ENCODE measurements at places on chromosomes 16 and 17.

GRCh38 chr17:57296231-57296630, 39.9 kb downstream of the MSI2 start:
- no peak for DNase-seq

DNA sequence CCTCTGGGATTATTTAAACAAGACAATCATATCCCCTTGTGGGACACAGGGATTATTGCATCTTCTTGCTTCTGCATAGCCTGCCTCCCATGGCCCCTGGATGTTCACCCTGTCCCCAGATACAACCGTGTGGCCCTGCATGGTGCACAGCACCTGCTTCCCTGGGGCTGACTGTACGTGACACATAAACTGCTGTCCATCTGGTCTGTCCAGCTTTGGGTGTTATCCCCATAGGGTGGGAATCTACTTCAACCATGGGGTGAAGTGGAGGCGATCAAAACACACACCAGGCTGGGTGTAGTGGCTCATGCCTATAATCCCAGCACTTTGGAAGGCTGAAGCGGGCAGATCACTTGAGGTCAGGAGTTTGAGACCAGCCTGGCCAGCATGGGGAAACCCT, 138.8 kb downstream of the XYLT1 start:
- DNase-seq, result no peak

- DNase-seq, result no peak
Measured at GRCh38 chr16:57799600-57800199, 2.6 kb downstream of the KIFC3 start.

DNA sequence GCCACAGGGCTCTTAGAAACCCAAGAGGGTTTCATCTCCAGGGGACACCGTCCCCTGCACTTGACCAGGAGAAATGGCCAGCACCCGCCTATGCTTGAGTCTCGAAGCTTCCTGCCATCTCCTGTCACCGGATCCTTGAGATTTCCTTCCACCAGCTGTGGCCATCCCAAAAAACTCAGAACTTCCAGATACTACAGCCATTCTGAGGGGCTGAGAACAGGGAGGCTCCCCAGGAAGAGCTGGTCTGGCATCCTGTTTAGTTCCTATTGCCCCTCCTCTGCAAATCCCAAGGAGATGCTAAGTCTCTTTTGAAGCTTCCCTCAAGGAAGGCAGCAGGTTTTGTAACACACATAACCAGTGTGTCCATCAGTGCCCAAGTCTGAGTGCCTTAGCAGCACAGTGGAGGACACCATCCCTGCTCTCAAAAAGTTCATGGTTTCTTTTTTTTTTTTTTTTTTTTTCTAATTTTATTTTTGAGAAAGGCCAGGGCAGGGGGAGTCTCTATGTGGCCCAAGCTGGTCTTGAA, 2.0 kb downstream of the UBALD2 start:
- no peak for DNase-seq

- no peak for DNase-seq
Measured at GRCh38 chr17:60908324-60908723, 230.7 kb downstream of the BCAS3 start.

DNA sequence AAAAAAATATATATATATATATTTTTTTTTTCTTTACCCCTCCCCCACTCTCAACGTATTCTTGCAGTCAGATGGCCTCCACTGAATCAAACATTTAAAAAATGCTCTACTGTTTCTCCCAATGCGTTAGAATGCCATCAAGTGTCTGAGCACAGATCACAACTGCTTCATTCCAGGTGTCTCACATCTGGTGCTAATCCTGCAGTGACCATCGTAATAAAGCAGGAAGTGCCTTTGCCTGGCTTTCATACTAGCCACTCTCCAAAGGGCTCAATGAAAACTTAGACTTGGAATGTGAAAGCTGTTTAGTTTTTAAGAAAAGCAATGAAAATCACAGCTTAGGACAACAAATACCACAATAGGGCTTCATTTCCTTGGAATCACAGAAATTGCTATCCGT, 37.2 kb downstream of the SKAP1 start:
- DNase-seq, result no peak

- DNase-seq, result peak; percentile 79
Measured at GRCh38 chr17:72407336-72407909, 286.6 kb downstream of the SOX9 start.

DNA sequence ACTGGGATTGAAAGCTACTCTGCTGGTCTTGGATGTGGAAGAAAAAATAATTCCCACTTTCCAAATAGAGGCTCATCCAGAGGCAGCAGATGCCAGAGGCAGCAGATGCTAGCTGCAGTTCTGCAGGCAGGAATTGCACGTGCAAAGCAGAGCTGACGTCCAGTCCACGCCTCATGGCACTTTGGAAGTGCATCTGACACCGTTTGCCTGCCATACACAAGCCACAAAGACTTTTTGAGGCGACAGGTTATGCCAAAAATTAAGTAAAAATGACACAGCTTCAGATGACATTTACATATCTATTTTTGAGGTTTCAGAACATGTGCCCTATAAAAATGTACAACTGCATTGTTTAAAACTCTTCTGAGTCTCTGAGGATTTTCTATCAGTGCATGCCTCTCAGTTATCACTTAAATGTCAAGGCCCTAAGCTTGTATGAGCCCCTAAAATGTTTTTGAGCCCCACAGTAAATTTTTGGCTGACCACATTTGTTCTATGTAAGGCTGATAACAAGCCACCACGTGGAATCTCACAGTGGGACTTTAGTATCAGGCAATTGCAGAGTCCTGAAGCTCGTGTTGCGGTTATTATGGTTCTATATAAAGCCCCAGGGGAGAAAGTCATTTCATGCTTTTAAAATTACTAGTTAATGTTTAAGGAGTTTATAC, 239.2 kb downstream of the PRKCA start:
- no peak for DNase-seq

DNA sequence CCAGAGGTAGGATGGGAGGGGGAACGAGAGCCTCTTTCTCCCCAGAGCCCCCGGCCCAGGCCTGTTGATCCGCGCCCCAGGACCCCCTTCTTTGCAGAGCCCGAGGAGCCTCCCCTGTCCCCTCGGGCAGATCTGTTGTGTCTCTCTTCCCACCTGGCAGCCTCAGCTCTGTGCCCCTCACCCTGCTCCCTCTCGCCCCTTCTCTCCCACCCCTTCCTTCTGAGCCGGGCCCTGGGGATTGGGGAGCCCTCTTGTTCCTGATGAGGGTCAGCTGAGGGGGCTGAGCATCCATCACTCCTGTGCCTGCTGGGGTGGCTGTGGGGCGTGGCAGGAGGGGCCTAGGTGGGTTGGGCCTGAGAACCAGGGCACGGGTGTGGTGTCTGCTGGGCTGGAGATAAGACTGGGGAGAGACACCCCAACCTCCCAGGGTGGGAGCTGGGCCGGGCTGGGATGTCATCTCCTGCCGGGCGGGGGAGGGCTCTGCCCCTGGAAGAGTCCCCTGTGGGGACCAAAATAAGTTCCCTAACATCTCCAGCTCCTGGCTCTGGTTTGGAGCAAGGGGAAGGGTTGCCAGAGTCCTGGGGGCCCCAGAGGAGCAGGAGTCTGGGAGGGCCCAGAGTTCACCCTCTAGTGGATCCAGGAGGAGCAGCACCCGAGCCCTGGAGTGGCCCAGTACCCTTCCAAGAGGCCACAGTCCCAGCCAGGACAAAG, 65.4 kb downstream of the MRC2 start:
- DNase-seq, result no peak

DNA sequence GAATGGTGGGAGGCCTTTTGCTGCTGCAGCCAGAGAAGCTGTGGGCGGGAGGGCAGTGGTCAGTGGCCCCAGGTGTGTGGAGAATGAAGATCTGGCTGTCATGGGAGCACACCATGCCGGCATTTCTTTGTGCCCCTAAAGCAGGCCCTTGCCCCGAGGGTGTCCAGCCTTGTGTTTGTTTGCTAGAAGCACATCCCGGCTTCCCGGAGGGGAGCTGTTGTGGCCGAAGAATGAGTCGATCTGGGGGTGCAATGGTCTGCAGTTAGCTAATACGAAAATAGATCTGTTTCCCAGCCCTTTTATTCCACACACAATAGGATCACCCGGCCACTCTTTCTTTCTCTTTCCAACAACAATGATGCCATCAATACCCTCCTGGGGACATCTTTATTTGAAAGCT, 228.8 kb downstream of the CBLN1 start:
- DNase-seq, result no peak

DNA sequence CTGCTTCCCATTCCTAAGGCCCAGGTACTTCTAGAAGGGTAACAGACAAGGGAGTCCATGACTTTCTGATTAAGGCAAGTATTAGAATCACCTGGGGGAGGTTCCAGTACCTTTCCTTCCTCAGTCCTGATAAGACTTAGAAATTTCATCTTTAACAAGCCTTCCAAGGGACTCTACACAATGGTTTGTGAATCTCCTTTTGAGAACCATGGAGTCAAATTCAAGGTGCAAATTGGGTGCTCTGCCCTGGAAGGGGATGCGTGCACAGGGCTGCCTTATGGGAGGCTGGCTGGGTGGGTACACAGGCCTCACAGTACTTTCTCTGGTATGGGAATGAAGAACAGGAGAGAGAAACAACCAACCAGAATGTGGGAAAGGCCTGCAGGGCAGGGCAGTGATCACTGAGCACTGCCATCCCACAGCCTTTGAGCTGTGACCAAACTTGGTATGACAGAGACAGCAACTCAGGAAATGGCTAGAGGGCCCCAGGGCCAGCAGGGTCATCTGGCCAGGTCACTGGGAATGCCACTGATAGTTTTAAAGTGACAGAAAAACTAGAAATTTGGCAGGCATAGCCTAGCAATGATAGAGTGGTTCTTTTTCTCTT, 3.6 kb upstream of the TMIGD1 start:
- no peak for DNase-seq

GRCh38 chr17:37392024-37392590, 14.5 kb downstream of the ACACA start:
- no peak for DNase-seq

GRCh38 chr16:28261942-28262341, 30.4 kb upstream of the SBK1 start:
- DNase-seq, result no peak

DNA sequence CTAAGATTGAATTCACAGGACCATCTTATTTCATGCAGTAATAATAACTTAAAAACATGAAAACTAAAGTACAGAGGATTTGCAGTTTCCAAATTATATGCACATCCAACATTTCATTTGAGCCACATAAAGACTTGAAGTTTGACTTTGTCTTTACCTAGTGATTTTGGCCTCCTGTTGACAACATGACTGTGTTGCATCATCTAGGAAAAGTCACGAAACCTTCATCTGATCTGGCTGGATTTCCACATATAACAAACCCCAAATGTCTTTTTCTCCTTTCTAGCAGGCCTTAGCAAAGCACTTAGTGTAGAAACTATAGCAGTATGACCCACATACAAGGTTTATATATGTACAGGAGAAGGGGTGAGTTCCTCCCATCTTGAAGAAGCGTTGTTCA, 406.5 kb upstream of the CDH5 start:
- DNase-seq, result no peak

DNA sequence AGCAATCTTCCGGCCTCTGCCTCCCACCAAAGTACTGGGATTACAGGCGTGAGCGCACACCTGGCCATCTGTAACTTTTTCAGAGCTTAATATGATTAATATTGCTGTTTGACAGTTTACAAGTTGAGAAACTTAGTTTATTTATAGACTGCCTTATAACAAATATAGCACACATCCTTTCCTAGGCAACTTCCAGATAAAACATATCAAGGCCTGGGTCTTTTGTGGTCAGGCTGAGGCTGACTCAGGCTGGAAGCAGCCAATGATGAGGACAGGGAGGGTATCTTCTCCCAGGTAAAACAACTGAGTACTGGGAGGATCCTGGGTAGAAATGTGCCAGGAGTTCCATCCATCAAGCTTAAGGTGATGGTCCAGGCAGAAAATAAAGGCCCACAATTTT, 16.2 kb downstream of the LUC7L start:
- no peak for DNase-seq

DNA sequence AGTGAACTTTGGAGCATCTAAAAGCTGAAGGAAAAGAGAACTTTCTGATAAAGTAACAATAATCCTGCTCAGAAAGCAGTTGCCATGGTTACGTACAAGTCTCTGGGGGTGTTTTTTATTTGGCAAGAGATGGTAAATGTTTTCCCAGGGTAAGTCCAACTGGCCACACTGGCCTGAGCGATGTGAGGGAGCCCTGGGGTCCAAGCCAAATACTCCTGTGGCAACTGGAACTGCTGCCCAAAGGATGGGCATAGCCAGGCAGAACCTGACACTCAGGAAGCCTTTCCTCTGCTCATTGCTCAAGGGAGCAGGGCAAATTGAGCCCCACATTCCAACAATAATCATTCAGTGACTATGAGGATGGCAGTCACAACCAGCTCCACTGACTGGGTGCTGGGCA, 26.8 kb upstream of the WSCD1 start:
- no peak for DNase-seq

GRCh38 chr17:29240968-29241963, 5.4 kb upstream of the CRYBA1 start:
- DNase-seq, result no peak

DNA sequence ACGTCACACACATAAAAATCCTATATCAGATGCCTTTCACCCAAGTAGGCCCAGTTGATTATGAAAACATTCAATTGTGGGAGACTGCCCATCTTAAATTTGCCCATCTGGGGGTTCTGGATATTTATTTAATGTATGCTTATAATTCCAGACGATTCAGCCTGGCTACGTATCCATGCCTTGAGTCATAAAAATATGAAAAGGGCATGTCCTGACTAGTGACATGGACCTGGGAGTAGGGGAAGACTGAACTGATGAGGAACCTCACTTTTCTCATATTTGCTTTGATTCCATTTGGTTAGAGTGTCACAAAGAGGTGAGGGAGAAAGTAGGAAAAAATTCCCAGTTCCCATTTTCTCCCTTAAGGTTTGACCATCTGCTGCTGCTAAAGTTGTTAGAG, 122.5 kb upstream of the GNAO1 start:
- no peak for DNase-seq

- DNase-seq, result no peak
Measured at GRCh38 chr17:52986056-52986662, 827.6 kb upstream of the CA10 start.

DNA sequence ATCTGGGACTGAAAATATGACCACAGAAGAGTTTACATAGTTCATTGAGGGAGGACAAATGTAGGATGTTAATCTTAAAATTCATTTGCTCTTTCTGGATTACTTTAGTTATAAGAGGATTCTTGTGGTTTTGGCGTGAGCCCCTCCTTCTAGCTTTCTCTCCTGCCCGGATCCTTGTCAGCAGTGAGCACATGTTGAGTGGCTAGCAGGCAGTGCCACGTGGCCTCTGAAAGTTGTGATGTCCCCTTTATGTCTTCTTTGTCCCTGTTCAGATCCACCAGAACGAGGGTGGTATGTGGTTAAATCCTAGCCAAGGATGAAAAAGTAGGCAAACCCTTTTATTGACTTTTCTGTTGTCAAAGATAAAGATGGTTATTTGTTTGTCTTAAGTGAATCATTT, 83.8 kb downstream of the GNAO1 start:
- DNase-seq, result no peak

All from hypothalamus (tissue), 51 donors.